CD14-positive monocyte (primary cell): ENCODE measurements at places on chromosomes 7 and 10.
A peak's percentile ranks its signal among the peaks of the same experiment; 100 is the strongest.

- DNase-seq = no peak
These were observed 67.3 kb downstream of the ZNRF2 start for GRCh38 chr7:30351724-30352123.

- DNase-seq = no peak
These were observed 40.6 kb upstream of the ABCA13 start for GRCh38 chr7:48130658-48131108.

- DNase-seq = no peak
These were observed 147.9 kb downstream of the DGKB start for GRCh38 chr7:14754631-14755030.

DNA sequence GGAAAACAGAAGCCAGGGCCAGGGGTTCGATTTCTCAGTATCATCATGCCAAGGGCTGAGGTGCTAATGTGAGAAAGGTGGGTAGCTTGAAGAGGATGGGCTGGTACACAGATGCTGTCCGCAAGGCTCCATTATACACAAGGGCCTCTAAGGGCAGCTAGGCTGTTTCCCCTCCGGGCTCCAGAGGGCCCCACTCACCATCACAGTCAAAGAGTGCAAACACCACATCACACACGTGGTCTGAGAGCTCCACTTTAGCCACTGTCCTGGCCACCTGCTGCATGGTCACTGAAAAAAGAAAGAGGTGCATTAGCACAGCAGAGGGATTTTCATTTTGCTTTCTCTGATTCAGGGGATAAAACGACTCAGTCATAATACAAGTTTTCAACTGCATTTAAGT, 20.9 kb upstream of the DNAJB12 start:
- DNase-seq = no peak

GRCh38 chr7:75599244-75599781, 107.2 kb downstream of the SPDYE5 start:
- DNase-seq = no peak

- no peak for DNase-seq
These were observed 581 bp downstream of the PTPRZ1 start for GRCh38 chr7:121873289-121874194.

DNA sequence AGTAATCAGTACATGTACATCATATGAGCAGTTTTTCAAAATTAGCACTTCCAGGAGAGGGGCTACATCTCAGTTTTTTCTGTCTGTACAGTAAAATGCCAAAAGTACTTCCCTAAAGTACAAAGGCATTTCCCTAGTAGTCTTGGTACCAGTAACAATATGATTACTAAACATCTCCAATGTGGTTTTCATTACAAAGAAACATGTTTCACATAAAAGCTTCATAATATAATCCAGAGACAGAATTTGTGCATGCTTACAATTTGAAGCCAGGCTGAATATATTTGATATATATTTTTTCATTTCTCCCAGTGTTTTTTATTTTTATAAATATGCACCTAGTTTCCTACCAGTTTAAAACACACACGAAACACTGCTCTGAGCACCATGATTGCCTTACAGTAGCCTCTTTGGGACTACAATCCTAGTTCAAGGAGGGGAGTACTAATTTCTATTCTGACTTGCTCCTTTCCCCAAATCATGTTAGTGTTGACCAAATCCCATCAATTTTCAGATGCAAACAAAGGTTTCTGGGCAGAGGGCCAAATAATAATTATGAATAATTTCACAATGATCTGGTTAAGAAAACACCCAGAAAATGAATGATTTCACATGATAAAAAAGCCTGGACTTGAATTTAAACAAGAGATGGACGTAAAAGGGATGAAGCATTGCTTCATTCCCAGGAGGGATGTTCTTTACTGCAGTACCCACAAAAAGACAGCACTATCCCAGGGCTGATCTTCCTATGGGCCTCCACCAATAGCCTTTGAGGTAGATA, 201.3 kb downstream of the SLC25A13 start:
- DNase-seq = no peak

- DNase-seq = no peak
These were observed 133.4 kb upstream of the CSTF2T start for GRCh38 chr10:51832652-51833383.

DNA sequence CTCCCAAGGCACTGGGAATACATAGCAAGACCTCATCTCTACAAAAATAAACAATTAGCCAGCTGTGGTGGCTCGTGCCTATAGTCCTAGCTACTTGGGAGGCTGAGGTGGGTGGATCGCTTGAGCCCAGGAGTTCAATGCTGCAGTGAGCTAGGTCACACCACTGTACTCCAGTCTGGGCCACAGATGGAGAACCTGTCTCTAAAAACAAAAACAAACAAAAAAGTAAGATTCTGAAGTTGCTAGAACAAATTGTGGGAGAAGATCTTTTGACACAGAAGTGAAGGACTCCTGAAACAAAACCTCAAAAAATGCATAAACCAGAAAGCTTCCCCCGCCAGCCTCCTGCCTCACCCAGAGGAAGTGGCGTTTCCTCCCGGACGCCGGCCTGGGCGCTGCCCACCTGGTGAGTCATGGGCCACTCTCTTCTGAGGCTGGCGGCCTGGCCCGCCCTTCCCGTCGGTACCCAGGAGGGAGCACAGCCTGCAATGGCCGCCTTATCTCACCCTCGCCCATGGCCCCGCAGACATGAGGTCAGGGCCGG, 25.4 kb upstream of the ELN start:
- DNase-seq = peak; percentile 85

DNA sequence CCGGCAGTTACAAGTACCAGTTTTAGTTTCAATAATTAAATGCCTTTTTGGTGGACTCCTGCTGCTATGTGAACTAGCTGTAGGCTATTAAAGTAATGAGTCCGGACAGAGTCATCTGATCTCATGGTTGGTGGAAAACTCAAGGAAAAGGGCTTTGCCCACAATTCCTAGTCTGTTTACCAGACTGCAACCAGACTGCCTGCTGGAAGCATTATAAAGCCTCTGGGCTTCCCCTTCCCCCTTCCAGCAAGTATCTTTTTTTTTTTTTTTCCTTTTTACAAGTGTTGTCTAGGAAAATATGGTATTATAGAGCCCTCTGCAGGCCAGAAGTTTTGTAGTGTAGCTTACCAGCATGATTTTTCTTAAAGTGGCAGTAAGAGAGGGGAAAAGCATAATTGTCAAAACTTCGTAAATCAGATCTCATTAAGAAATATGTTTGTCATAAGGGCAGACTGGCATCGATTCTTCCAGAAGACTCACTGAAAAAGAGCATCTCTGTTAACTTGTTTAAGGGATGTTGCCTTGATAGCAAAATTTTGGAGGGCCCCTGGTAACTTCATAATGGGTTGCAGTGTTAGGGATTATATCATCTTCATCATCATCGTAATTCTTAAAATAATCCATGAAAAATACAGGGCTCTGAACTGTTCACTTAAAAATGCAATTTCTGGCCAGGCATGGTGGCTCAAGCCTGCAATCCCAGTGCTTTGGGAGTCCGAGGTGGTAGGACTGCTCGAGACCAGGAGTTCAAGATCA, 181.3 kb downstream of the TAX1BP1 start:
- peak; percentile 46 for DNase-seq

GRCh38 chr7:118195837-118196474, 12.0 kb downstream of the LSM8 start:
- DNase-seq = peak; percentile 63

DNA sequence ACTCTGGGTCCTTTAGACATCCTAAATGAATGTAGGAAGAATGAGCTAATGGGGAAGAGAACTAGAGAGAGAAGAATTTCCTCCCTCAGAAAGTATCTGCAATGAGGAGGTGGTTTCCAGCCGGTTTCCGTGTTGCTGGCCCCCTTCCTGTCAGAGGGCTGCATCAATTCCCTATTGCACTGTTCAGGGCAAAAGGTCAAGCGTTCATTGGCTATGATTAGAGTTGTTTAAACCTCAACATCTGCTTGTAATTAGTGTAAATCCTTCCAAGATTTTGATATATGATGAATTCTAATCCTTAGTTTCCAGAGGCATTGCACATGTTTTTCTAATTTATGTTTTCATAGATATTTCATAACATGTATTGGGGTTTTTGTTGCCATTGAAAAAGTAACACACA, 107.3 kb upstream of the SGCE start:
- DNase-seq = no peak

GRCh38 chr10:26573674-26574073, 123.8 kb upstream of the PDSS1 start:
- peak; percentile 22 for DNase-seq

DNA sequence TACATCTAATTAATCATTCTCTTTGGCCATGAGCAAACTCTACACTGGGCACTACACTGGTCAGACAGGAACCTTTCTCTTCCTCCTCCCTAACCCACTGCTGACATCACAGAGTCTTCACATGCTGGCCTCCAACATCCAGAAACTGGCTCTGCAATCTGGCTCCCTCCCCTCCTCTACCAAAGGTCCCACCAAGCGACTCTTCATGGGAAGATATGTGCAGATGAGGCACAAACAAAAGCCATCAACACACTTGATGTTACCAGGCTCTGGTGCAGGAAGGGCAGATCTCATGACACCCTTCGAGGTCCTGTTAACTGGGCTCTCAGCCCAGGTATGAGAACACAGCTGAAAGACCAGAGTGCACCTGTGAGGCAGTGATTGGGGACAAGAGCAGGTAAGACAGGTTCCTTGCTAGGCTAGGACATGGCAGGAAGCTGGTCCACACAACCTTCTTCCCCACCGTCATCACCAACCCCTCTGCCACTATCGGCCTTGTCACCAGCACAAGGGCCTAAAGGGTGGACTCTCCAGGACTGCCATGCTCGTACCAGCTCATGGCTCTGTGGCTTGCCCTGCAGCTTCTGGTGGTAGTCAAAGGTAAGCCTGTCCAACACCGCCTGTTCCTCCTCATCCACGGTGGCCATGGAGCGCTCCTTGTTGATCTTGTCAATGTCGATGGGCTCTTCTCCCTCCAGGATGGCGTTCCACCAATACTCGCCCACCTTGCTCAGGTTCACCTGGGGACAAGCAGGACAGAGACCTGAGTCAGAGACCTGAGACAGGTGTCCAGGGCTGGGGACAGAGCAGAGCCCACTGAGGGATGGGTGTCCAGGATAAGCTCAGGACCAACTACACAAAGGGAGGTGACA, 66.6 kb upstream of the CAMK2B start:
- no peak for DNase-seq

- DNase-seq = peak; percentile 44
These were observed 24.8 kb downstream of the INPP5F start for GRCh38 chr10:119750391-119751230.

- no peak for DNase-seq
These were observed 24.6 kb upstream of the GTPBP4 start for GRCh38 chr10:963655-964054.

DNA sequence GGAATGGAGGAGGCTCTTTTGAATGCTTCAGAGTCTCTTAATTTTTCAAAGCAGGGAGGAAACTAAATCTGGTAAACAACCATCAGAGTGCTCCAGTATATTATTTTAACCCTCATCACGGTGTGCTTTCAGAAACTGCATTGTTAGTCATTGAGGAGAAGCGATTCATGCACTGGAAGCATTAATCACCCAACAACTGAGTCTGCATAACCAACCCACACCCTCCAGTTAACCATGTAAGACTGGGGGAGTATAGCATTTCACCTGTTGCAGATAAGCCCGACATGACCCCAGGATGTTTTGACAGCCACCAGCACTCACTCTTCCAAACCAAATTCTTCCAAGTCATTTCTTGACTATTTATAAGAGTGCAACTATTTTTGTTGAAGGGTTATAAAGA, 257.6 kb downstream of the GATA3 start:
- no peak for DNase-seq

DNA sequence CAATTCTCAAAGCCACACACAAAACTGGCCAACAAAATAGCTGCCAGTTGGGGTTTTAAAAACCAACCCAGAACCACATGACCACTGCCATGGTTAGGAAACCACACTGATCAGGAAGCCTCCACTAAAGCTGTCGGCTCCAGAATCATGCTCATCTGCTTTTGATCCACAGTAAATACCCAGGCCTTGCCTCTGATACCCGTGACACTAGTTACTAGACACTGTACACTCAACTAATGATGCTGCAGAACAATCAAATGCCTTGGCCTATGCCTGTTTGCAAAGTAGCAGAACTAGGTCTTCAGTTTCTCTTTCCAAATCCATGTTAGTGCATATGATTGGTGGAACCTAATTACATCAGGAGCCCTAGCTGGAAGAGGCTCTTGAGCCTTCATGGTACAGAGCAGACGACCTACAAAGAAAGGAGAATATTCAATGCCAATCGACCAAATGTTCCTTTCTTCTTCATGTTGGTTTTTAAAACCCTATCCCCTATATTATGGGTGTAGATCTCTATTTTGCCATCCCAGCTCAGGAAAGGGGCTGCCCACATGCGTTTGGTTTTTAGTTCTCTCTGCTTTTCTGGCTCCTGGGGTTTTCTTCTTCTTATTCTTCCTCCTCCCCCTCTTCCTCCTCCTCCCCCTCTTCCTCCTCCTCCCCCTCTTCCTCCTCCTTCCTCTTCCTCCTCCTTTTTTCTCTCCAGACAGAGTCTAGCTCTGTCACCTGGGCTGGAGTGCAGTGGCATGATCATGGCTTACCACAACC, 76.6 kb downstream of the CNNM2 start:
- no peak for DNase-seq

GRCh38 chr10:6002809-6003510, 25.6 kb upstream of the IL15RA start:
- no peak for DNase-seq

- DNase-seq = no peak
These were observed 135.0 kb upstream of the PDLIM1 start for GRCh38 chr10:95425592-95426465.

- no peak for DNase-seq
These were observed 148.9 kb downstream of the ITGA8 start for GRCh38 chr10:15570738-15571339.
